SK-N-SH (cell line): ENCODE measurements at places on chromosomes 2 and 18. TPM values are rescaled to one million over a fixed set of nuclear protein-coding genes. Genes with fewer than 3 reads are reported as not detected.

POTEJ gene
- not detected in 2 replicates for polyA plus RNA-seq

GRCh38 chr18:56298935-56299334, 339.5 kb downstream of the TXNL1 start:
- DNase-seq = no peak
- H3K4me1 ChIP-seq = peaks cover 8% of the 10 kb centered on the region; the same call in 1 of the 2 replicates
- no peaks in the 10 kb centered on the region for H3K27me3 ChIP-seq
- H3K4me3 ChIP-seq = no peak overlapping the region

DNA sequence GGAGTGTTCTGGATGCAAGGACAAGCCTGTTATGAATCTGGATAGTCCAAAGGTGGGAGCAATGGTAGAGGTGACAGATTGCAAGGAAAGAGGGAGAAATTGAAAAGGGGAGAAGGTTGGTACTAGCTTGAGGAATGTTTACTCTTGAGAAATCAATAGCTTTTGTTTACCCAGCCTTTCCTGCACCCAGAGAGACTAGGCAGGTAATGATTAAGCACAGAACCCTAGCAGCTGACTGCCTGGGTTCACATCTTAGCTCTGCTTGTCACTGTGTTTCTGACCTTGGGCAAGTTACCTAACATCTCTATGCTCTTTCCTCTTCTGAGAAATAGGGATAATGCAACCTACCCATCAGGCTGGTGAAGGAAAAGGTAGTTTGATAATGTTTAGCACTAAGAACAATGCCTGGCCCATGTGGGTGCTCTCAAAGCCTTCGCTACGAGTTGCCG, 178.6 kb downstream of the MGAT5 start:
- H3K36me3 ChIP-seq = peaks cover 3% of the 10 kb centered on the region
- H3K27ac ChIP-seq = peak overlapping the region; percentile 71
- H3K4me1 ChIP-seq = peaks cover 12% of the 10 kb centered on the region; the same call in 1 of the 2 replicates

- H3K27ac ChIP-seq = no peak overlapping the region
- H3K36me3 ChIP-seq = no peaks in the 10 kb centered on the region
- H3K4me3 ChIP-seq = no peak overlapping the region
- no peaks in the 10 kb centered on the region for H3K27me3 ChIP-seq
- DNase-seq = no peak
These were observed 20.1 kb downstream of the TANC1 start for GRCh38 chr2:158988501-158988900.

GRCh38 chr2:53907582-53907981, 47.8 kb upstream of the GPR75 start:
- no peak overlapping the region for H3K27ac ChIP-seq
- DNase-seq = no peak
- H3K27me3 ChIP-seq = no peaks in the 10 kb centered on the region
